HFFc6 (cell line): ENCODE measurements at places on chromosomes 6 and 20. TPM values are rescaled to one million over a fixed set of nuclear protein-coding genes. Genes with fewer than 3 reads are reported as not detected.

CLDN20 gene
- not detected in 3 replicates for total RNA-seq

CNR1 gene
- total RNA-seq: not detected in 3 replicates

FITM2 gene
- 12.9 to 13.9 TPM (median 13.1 TPM) in 3 replicates for total RNA-seq

TSPO2 gene
- total RNA-seq: not detected in 2 replicates

SOBP gene
- total RNA-seq: 0.12 to 0.15 TPM (median 0.15 TPM) in 3 replicates

TOX2 gene
- total RNA-seq: 47.2 and 59.7 TPM in 2 replicates

KHDC1L gene
- total RNA-seq: 0.41 TPM in 1 of 3 replicates, not detected in the others

DPPA5 gene
- total RNA-seq: not detected in 3 replicates

CLPSL2 gene
- not detected in 3 replicates for total RNA-seq

THBS2 gene
- 155 to 219 TPM (median 184 TPM) in 3 replicates for total RNA-seq

- no peak overlapping the region for H3K4me3 ChIP-seq
- DNase-seq: no peak
- peaks cover 8% of the 10 kb centered on the region for H3K27me3 ChIP-seq
- no peaks in the 10 kb centered on the region for H3K36me3 ChIP-seq
- no peaks in the 10 kb centered on the region for H3K4me1 ChIP-seq
Observed at GRCh38 chr20:20890751-20891150, 178.3 kb upstream of the RALGAPA2 start.

DNA sequence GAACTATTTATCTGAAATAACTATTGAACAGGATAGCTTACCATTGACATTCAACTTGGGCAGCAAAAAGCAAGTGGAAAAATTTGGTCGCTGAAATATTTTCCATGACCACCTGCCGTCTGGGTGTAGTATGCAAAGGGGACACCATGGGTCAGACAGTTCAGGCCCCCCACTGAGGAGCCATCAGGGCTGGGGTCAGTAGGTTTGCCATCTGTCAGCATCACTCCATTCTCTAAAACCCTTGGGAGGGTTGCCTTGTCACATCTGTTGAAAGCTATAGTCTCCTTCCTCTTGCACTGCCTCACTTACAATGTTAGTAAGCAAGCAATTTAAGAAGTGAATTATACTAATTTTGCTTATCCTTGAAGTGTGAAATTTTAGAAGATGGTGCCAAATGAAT lies 44.9 kb downstream of the NRN1 start:
- H3K36me3 ChIP-seq: no peaks in the 10 kb centered on the region
- no peak overlapping the region for H3K4me3 ChIP-seq
- H3K27me3 ChIP-seq: peaks cover 11% of the 10 kb centered on the region
- H3K4me1 ChIP-seq: no peaks in the 10 kb centered on the region

GRCh38 chr6:7905416-7905815 lies 5.2 kb downstream of the TXNDC5 start:
- H3K4me3 ChIP-seq: no peak overlapping the region
- no peak overlapping the region for H3K27ac ChIP-seq
- H3K36me3 ChIP-seq: no peaks in the 10 kb centered on the region; the same call in none of the 2 replicates
- no peak for DNase-seq
- H3K4me1 ChIP-seq: peaks cover 18% of the 10 kb centered on the region

DNA sequence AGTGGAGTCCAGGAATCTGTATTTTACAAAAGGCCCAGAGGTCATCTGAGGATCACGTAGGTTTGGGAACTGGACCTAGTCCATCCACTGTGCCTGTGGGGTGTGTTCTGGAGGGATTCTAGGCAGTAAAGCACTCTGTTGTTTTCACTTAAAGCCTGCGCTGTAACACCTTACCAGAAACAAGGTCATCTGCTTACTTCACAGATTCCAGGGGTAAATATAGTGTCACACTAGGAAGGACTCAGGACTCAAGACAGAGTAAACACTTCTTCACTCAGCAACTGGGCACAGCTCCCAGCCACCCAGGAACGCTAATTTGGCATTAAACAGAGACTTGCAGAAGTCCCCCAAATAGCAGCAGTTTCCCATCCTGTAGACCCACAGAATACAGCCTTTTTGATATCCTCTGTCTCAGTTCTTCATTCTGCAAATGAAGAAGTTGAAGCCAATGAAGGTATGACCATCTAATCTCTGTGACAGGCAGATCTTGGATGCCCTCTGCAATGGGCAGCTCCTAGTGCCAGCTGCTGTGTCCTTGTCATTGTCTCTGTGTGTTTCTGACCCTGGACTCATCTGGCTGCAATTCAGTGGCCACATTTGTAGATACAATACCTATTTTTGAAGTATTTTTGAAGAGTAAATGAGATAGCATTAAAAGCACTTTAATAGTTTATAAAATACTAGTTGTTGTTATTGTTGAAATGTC lies 129.1 kb downstream of the SLC24A3 start:
- H3K27ac ChIP-seq: no peak overlapping the region
- no peaks in the 10 kb centered on the region for H3K4me1 ChIP-seq
- peaks cover 4% of the 10 kb centered on the region for H3K27me3 ChIP-seq
- H3K36me3 ChIP-seq: no peaks in the 10 kb centered on the region; the same call in 1 of the 2 replicates
- H3K4me3 ChIP-seq: no peak overlapping the region

DNA sequence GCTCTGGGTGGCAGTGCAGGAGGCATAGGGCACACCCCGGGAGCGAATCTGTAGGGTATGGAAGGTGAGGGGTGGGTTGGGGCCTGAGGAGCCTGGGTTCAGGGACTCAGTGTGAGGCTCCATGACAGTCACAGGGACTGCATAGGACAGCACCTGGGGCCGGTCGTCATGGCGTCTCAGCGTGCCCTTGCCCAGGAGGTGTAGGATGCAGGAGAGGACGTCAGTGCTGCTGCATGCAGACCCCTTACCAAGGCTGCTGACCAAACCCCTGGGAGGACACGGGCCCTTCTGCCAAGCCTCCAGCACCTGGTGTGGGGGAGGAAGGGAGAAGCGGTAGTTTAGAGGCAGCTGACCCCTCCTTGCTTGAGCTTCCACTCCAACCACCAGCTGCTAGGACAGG lies 15.9 kb downstream of the CUL7 start:
- H3K4me1 ChIP-seq: no peaks in the 10 kb centered on the region
- H3K27me3 ChIP-seq: peaks cover 6% of the 10 kb centered on the region; the same call in 1 of the 2 replicates
- H3K27ac ChIP-seq: no peak overlapping the region

DNA sequence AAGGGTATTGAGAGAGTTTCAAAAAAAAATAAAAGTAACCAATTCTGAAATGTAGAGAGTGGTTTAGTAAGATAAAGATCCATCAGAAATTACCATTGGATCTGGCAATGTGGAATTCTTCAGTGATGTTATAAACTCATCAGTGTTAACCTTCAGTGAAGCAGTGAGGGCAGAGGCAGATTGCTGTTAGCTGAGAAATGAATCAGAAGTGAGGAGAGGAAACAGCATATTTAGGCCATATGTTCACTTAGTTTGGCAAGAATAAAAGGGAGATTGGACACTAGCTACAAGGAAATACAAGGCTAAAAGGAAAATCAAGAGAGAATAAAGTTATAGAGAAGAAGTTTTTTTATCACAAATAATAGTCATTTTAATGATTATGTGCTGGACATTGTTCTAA lies 9.6 kb downstream of the KCNQ5 start:
- peaks cover 73% of the 10 kb centered on the region for H3K4me1 ChIP-seq
- no peak overlapping the region for H3K4me3 ChIP-seq
- DNase-seq: peak; percentile 55
- H3K27me3 ChIP-seq: no peaks in the 10 kb centered on the region

- no peaks in the 10 kb centered on the region for H3K36me3 ChIP-seq
- no peak overlapping the region for H3K4me3 ChIP-seq
- H3K4me1 ChIP-seq: no peaks in the 10 kb centered on the region
- peaks cover 3% of the 10 kb centered on the region; the same call in 1 of the 2 replicates for H3K27me3 ChIP-seq
Observed at GRCh38 chr6:79377047-79377446, 142.6 kb upstream of the HMGN3 start.

DNA sequence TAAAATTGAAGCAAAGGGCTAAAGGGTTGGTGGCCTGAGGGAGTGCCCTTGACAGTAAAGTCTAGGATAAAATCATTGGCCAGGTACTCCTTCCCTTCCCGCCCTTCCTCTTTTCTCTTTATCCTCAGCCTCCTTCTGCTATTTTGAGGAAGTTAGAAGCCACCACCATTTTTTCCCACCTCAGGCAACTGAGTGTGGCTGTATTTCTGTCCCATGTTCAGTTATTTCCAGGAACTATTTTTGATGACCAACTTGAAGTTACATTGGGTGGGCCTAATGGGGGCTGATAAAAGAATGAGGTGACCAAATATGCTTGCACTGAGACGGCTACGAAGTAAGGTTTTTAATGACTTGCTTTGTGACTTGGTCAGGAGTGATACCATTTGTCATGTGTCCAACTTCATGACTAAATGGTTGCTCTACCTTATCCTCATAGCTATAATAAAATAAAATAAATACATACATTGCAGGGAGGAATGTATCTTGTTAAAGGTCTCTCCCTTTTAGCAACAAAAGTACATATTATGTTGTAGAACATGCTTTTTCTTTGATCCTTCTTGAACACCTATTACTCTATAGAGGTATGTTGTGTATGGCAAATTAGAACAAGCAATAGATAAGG lies 12.0 kb downstream of the PTPN1 start:
- H3K4me3 ChIP-seq: no peak overlapping the region
- H3K27ac ChIP-seq: no peak overlapping the region; the same call in 1 of the 2 replicates
- peaks cover 9% of the 10 kb centered on the region; the same call in 1 of the 2 replicates for H3K36me3 ChIP-seq
- DNase-seq: no peak

DNA sequence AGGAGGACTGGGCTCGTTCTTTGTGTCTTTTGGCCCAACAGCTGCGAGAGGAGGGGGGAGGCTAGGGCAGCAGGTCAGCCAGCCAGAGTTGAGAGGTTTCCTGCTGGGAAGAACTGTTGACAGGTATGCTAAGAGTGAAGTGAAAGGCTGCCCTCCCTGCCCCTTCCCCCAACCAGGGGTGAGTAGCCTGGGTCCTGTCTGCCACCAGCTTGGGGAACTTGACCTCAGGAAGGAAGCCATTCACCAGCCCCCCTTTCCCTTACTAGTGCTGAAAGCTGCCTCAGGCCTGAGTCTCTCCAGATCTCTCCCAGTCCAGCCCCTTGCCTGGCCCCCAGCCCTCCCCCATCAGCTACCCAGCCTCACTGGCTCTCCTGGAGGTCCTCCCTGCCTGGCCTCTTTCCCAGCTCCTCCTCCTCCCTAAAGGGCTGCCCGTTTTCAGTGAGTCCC lies 20.7 kb upstream of the ZNF76 start:
- H3K36me3 ChIP-seq: peaks cover 30% of the 10 kb centered on the region
- no peak overlapping the region for H3K4me3 ChIP-seq
- no peaks in the 10 kb centered on the region for H3K27me3 ChIP-seq
- no peak for DNase-seq

GRCh38 chr6:149924206-149924932 lies 1.4 kb upstream of the RAET1G start:
- peaks cover 20% of the 10 kb centered on the region for H3K4me1 ChIP-seq
- no peak overlapping the region for H3K27ac ChIP-seq
- H3K4me3 ChIP-seq: peak overlapping the region; percentile 36; the same call in 1 of the 2 replicates
- peaks cover 30% of the 10 kb centered on the region for H3K27me3 ChIP-seq

DNA sequence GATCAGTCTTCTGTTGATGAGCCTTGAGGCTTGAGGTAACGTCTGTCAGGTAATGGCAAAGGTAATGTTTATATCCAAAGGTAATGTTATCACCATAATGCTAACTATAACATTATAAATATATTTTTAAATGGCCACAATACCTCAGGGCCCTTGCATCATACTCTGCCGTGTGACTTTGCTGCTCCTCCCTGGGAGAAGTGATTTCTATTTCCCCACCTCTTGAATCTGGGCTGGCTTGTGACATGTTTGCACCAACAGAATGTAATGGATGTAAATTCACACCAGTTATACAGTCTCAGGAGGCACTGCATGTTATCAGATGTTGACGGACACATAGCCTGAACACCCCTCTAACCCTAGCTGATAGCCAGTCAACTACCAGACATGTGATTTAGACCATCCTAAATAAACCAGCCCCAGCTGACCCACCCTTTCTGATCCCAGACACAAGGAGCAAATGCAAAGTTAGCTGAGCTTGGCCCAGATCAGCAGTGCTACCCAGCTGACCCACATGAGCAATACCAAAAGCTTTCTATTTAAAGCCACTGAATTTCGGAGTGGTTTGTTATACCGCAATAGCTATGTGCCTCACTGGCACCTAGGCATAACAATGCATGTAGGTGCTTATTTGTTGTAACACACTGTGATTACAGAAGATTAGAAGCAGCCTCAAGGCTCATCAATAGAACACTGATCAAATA lies 93.8 kb upstream of the SIRPA start:
- DNase-seq: no peak
- 0 out of 2 replicates have a peak overlapping the region, but pooled peaks have one; percentile 86 for H3K4me3 ChIP-seq
- H3K4me1 ChIP-seq: peaks cover 12% of the 10 kb centered on the region
- H3K36me3 ChIP-seq: no peaks in the 10 kb centered on the region
- H3K27ac ChIP-seq: no peak overlapping the region
- H3K27me3 ChIP-seq: peaks cover 15% of the 10 kb centered on the region

DNA sequence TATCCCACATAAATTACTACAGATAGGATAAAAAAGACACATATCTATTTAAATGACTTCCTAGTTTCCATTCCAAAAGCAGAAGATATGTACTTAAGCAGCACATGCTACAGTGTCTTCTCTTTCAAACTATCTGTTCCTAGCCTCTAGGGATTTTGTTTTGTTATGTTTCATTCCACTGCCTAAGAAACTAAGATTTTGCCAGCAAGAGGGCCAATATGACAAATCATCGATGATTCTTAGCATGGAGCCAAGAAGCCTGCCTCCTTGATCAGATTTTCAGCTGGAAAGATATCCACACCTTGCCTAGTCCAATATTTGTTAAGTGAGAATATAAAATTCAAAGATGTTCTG lies 7.0 kb downstream of the SNX5 start:
- H3K36me3 ChIP-seq: peaks cover 39% of the 10 kb centered on the region
- peak; percentile 21 for DNase-seq
- H3K4me1 ChIP-seq: peaks cover 94% of the 10 kb centered on the region
- peak overlapping the region; percentile 88 for H3K27ac ChIP-seq
- H3K27me3 ChIP-seq: peaks cover 4% of the 10 kb centered on the region; the same call in 1 of the 2 replicates
